WTC11 (cell line): ENCODE measurements at places on chromosomes 2 and 18. TPM values are rescaled to one million over a fixed set of nuclear protein-coding genes. Genes with fewer than 3 reads are reported as not detected.
A peak's percentile ranks its signal among the peaks of the same experiment; 100 is the strongest.

Gene ABCG5
- not detected in 3 replicates for total RNA-seq

Gene DOCK10
- total RNA-seq: 0.76 to 2.9 TPM (median 1.6 TPM) in 3 replicates

- DNase-seq: peak; percentile 5
Observed at GRCh38 chr18:48790869-48791635, 159.7 kb downstream of the SMAD7 start.

DNA sequence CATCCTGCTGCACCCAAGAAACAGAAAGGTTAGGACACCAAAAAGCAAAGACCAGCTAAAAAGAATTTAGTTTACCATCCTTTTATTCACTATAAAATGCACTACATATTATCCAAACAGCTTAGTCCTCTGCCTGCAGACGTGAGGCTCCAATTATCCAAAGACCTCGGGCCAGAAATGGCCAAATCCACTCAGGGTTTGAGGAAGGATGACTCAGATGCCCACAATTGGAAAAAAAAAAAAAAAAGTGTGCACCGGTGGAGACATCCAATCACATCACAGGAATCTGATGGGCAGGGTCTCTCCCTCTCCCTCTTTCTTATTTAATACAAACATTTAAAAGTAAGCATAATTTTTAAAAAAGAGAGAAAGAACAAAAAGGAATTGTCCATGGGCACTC lies 65.7 kb downstream of the TRABD2A start:
- DNase-seq: no peak

- DNase-seq: no peak
Observed at GRCh38 chr2:8761529-8762164, 75.8 kb downstream of the KIDINS220 start.

DNA sequence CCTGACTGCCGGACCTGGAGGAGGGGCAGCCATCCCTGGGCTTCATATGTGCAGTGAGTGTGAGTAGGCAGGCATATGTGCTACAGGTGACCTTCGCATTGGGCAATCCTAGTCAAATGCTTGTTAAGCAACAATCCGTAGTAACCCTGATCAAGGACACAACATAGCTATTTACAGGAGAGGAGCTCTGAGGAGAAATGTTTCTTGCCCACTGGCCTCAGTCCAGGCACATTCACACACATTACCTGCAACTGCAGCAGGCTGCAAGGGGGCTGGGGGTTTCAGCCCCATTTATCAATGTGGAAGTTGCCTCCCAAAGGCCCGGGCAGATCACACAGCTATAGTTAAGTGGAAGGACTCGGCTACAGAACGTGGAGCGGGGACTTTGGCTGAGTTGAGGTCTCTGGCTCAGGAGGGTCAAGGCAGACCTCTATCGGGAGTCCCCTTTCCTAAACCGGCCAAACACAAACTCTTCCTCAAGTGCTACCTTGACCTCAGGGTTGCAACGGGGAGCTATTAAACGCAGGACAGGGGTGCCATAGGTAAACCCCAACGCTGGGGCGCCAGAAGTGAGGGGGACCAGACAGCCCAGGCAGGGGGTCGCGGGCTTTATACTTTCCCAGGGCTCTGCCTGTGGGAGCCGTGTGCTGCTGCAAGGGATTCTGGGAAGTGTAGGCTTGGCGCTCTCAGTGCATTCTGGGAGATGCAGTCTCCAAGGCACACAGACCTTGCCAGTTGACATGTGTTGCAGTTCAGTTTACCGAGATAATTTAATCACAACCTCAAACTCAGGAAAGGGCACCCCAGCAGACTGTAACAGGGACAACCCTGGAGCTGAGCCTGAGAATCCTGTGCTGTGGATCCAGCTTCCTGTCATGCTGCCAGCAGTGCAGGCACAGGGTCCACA lies 9.4 kb downstream of the KHK start:
- peak; percentile 59 for DNase-seq

Gene KCNG2
- total RNA-seq: 0.34 to 0.62 TPM (median 0.50 TPM) in 3 replicates

Gene KIAA2012
- not detected in 3 replicates for total RNA-seq

- DNase-seq: no peak
Observed at GRCh38 chr2:135849087-135849486, 12.1 kb upstream of the LCT start.

DNA sequence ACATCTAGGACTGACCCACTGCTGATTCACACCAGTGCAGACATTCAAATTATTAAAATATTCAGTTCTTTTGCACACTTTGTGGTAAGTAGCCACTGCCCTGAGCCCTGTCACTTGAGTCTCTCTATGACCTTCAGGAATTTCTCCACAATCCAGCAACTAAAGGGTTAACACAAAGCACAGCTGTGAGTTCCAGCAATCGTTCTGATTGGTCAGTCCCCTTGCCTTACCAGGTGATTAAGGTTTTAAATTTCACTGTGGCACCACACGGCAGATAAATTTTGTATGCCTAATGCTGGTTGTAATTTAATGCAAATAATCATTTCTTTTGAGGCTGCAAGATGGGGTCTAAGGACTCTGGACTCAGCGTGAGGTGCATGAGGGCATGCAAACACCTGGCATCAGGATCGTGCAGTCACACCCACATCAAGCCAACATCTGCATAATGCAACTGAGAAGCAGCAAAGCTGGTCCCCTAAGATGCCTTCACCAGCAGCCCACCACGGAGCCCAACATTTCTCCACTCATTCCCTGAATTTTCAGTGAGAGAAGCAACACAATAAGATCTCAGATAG lies 36.6 kb downstream of the SLC14A1 start:
- no peak for DNase-seq

GRCh38 chr18:57084331-57085271 lies 62.3 kb upstream of the BOD1L2 start:
- DNase-seq: no peak

Gene ING5
- 43.1 to 47.4 TPM (median 45.3 TPM) in 3 replicates for total RNA-seq

Gene CDH2
- 15.9 to 17.3 TPM (median 16.9 TPM) in 3 replicates for total RNA-seq

- no peak for DNase-seq
Observed at GRCh38 chr2:26648516-26648915, 7.3 kb upstream of the CIB4 start.

DNA sequence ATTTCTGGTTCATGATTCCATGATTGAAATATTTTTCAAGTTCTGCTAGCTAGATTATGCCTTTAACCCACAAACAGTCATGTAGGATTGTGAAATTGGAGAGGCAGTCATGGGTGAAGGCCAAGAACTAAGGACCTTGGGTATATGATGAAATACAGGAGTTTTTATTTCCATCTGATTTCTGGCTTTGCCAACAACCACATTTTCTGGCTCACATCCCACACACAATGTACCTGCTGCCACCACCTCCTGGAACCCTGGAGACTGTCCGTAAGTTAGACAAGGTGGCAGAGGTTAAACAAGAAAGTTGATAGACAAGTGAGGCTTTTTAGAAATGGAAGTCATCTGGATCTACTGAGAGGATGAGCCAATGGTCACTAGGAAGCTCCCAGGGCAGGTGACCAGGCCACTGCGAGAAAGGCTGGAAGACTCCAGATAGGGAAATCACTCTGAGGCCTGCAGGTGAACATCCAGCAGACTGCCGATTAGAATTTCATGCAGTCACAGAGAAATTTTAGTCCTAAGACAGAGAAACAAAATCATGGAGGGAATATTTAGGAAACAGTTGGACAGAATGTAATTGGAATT lies 402.0 kb downstream of the ALK start:
- no peak for DNase-seq

DNA sequence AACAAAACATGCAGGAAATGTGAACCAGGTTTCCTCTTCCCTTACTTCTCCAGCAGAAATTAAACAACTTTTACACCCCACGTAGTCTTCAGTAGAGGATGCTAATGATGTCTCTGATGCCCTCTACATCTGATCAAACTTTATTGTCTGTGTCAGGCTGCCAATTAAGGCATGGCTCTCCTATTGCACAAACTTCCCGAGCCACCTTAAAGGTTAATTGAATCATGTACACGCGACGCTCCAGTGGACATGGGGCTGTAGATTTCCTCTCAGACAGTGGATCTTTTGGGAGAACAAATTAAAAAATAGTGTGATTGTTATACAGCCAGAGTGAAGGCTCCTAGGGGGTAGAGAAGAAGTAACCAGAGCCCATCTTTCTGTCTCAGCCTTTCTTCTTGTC lies 301.6 kb downstream of the SMAD2 start:
- DNase-seq: no peak

GRCh38 chr18:57743008-57743407 lies 60.1 kb downstream of the ATP8B1 start:
- no peak for DNase-seq

Gene DSG1
- 0.07 to 0.09 TPM in 2 of 3 replicates, not detected in the other for total RNA-seq

- no peak for DNase-seq
Observed at GRCh38 chr2:124187948-124188347, 162.9 kb downstream of the CNTNAP5 start.

GRCh38 chr2:180122874-180123273 lies 115.8 kb upstream of the CWC22 start:
- DNase-seq: no peak

Gene UGT1A3
- total RNA-seq: not detected in 3 replicates
